Chondrocyte (in vitro differentiated cells): ENCODE measurements at places on chromosomes 3 and 15.

DNA sequence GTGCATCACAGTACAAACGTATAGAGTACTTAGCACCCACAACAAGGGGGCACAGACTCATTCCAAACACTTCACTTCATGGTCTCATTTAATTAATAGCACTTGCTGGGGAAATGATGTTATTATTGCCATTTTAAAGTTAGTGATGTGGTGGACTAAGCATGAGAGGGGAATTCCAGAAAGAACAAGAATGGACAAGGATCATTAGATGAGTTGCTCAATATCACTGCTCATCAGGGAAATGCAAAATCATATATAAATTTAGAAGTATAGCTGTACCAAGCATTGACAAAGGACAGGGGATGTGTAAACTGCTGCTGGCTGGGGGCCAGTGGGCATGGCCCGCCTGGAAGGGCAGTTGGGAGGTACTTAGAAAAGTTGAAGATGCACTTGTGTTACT lies 14.6 kb downstream of the PRR20G start:
- peaks cover 7% of the 10 kb centered on the region for H3K4me1 ChIP-seq
- no peak for DNase-seq
- peaks cover 1% of the 10 kb centered on the region for H3K36me3 ChIP-seq
- no peak overlapping the region for H3K4me3 ChIP-seq
- no peak overlapping the region for H3K27ac ChIP-seq

DNA sequence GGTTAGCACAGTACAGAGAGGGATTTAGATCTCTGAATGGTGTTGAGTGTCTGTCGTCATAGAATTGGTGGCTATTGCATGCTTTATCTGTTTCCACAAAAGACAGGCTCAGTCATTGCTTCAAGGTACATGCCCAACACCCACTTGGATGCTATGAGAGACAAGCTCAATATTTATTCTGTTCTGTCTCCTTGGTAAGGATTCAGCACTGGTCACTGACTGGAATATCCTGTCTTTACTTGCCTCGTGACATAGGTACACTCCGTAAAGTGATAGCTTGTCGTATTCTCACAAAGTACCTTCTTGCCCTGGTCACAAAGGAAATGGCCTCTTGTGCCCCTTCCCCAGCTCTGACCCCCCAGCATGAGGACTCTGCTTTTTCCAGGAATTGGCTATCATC lies 72.8 kb upstream of the CTNNB1 start:
- H3K4me3 ChIP-seq = no peak overlapping the region
- H3K27ac ChIP-seq = no peak overlapping the region
- H3K27me3 ChIP-seq = no peaks in the 10 kb centered on the region
- peaks cover 7% of the 10 kb centered on the region for H3K36me3 ChIP-seq
- no peak for DNase-seq
- peaks cover 11% of the 10 kb centered on the region for H3K4me1 ChIP-seq

- no peak overlapping the region for H3K27ac ChIP-seq
- no peaks in the 10 kb centered on the region for H3K36me3 ChIP-seq
- no peaks in the 10 kb centered on the region for H3K27me3 ChIP-seq
- DNase-seq = no peak
- H3K4me3 ChIP-seq = no peak overlapping the region
- H3K4me1 ChIP-seq = peaks cover 69% of the 10 kb centered on the region
Measured at GRCh38 chr3:190051641-190052040, 69.1 kb downstream of the P3H2 start.

GRCh38 chr3:89314454-89315098 lies 207.2 kb downstream of the EPHA3 start:
- no peak overlapping the region for H3K27ac ChIP-seq
- H3K4me3 ChIP-seq = no peak overlapping the region
- DNase-seq = no peak
- H3K4me1 ChIP-seq = peaks cover 14% of the 10 kb centered on the region
- H3K36me3 ChIP-seq = no peaks in the 10 kb centered on the region

GRCh38 chr3:130085881-130086280 lies 4.2 kb downstream of the ALG1L2 start:
- no peak overlapping the region for H3K4me3 ChIP-seq
- H3K4me1 ChIP-seq = no peaks in the 10 kb centered on the region
- DNase-seq = no peak
- no peaks in the 10 kb centered on the region for H3K36me3 ChIP-seq
- no peak overlapping the region for H3K27ac ChIP-seq
- H3K27me3 ChIP-seq = peaks cover 6% of the 10 kb centered on the region

- DNase-seq = no peak
- H3K27ac ChIP-seq = no peak overlapping the region
- H3K4me3 ChIP-seq = no peak overlapping the region
- H3K27me3 ChIP-seq = peaks cover 6% of the 10 kb centered on the region
Measured at GRCh38 chr3:72549761-72550581, 298.3 kb downstream of the SHQ1 start.

- no peak overlapping the region for H3K27ac ChIP-seq
- H3K4me3 ChIP-seq = no peak overlapping the region
- no peaks in the 10 kb centered on the region for H3K36me3 ChIP-seq
- H3K27me3 ChIP-seq = peaks cover 17% of the 10 kb centered on the region
Measured at GRCh38 chr3:46865031-46865507, 1.8 kb upstream of the MYL3 start.

DNA sequence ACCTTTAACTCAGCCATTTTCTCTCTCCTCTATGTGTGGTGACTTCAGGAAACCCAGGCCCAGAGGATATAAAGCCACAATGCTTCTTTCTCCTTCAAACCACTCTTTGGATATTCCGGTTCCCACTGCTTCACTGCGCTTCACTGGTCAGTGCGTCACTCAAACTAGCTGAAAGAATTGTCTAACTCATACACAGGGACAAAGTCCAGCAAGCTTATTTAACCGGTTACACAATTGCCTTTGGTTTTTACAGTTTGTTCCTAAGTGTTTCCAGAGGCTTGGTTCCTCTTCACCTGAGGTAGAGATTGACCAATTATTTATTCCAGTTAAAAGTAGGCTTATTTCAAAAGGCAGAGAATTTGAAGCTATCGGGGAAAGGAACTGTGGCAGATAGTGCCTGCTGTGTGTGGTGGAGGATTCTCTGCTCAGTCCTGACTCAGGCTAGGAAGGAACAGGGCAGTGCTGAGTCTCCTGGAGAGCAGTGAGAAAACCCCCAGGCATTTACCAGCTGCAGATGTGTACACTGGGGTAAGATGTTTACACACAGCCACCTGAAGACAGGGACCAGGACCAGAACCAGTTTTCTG lies at the start of gene HGD:
Gene HGD, minus strand, starts transcription at position 145 of the 587 bp plus-strand sequence. Its CDS starts 128 bp downstream, at position 17.
- H3K27me3 ChIP-seq = no peaks in the 10 kb centered on the region
- H3K4me3 ChIP-seq = no peak within 1 kb of the TSS
- DNase-seq = no peak
- no peaks in the 10 kb centered on the region for H3K36me3 ChIP-seq
- H3K4me1 ChIP-seq = peaks cover 20% of the 10 kb centered on the region

DNA sequence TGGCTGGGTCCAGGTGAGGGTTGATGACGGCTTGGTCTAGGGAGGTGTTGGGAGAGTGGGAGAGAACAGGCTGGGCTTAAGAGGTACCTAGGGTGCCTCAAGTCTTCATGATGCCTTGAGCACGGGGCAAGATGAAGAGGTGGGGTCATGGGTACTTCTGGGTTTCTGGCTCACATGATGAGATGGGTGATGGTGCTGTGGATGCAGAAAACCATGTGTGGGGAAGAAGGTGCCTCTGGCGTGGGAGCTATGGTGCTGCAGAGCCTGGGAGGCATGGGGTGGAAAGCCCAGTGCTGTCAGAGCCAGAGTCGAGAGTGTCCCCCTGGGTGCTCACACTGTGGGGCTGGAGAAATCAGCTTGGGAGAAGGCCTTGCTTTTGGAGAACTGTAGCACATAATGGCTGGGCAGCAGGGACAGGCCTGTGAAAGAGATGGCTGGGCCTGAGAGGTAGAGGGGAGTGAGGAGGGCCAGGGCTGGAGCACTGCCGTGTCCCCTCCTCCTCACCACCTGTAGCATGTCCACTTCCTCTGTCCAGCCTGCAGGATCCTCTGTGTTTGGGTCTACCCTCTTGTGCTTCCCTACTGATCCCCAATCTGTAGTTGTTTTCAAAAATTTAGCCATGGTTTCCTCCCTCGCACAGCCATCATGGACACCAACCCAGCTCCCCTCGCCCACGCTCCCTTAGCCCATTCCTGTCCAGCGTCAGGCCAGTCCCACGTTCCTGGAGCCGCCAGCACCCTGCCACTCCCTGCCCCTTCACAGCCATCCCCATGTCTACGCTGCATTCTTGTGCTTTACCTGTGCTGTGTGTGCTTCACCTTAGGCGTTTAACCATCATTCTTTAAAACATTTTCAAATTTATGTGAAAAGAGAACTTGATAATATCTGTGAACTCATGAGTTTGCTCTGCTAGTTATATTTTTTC lies 132.0 kb downstream of the EEFSEC start:
- no peak overlapping the region for H3K27ac ChIP-seq
- DNase-seq = peak; percentile 54
- peaks cover 13% of the 10 kb centered on the region for H3K4me1 ChIP-seq
- H3K27me3 ChIP-seq = no peaks in the 10 kb centered on the region
- H3K4me3 ChIP-seq = no peak overlapping the region

DNA sequence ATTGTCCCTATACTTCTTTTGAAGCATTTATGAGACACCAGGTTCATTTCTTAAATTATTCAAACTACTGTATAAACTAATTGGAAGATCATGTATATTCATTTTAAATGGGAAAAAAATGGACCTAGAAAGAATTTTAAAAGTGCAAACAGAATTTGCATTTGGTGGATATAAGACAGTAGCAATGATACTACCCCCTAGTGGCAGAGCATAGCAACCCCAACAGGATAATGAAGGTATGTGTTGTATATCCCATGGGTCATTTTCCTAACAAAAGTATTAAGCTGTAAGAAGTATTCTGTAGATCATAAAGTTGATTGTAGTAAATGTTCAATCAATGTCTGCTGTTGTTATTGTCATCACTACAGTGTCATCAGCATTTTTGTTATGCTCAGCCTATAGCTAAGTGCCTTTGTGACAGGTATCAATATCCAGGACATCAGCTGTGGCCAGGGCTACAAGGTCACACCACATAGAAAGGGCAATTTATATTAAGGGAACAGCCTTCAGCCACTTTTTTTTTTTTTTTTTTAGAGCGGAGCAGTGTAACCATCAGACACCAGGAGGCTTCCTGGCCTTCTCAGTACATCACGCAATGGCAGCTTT lies 175.8 kb downstream of the FOXB1 start:
- H3K27me3 ChIP-seq = peaks cover 39% of the 10 kb centered on the region
- no peaks in the 10 kb centered on the region for H3K4me1 ChIP-seq

DNA sequence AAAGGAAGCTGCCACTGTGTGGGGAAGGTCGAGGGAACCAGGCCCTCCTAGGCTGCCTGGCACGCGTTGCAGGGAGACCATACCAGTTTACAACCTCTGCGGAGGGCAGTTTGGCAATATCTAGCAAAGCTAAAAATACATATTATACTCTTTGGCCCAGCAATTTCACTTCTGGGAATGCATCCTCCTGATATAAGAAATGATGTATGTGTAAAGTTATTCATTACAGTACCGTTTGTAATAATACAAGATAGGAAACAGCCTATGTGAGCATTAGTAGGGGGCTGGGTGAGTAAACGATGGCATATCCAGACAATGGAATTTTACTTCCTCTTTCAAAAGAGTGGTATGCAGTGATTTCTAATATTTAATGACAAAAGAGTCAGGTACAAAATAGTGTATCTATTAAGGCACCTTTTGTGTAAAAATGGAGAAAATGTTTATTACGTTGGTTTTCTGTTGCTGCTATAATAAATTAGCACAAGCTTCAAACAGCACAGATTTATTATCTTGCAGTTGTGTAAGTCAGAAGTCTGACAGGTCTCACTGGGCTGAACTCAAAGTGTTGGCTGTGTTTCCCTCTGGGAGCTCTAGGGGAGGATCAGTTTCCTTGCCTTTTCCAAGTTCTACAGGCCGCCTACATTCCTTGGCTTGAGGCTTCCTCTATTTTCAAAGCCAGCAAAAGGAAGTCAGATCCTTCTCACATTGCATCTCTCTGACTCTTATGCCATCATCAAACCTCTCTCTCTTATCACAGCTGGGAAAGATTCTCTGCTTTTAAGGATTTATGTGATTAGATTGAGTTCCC lies 9.0 kb downstream of the APOD start:
- peaks cover 2% of the 10 kb centered on the region for H3K36me3 ChIP-seq
- no peak overlapping the region for H3K4me3 ChIP-seq
- H3K27me3 ChIP-seq = peaks cover 7% of the 10 kb centered on the region
- H3K4me1 ChIP-seq = no peaks in the 10 kb centered on the region
- H3K27ac ChIP-seq = no peak overlapping the region

GRCh38 chr3:4376499-4376898 lies 73.3 kb downstream of the SETMAR start:
- peaks cover 21% of the 10 kb centered on the region for H3K36me3 ChIP-seq
- H3K4me1 ChIP-seq = no peaks in the 10 kb centered on the region
- no peak overlapping the region for H3K27ac ChIP-seq
- H3K27me3 ChIP-seq = no peaks in the 10 kb centered on the region

DNA sequence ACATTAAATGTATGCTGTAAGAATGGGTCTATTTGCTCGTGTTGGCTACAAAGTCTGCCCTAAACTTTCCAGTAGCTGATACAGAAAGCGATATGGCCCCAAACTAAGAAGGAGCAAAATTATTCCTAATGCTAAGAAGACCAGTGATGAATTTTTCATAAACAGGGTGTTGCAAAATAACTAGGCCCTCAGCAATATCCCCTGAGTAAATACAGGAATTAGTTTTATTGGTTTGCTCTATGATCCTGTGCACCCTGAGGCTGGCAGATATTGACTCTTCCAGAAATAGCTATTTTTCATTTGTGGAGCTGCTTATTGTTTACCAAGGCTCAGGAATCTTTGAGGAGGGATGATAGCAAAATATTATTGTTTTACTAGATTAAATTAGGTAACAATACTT lies 60.9 kb upstream of the CCNL1 start:
- no peaks in the 10 kb centered on the region for H3K27me3 ChIP-seq
- no peak overlapping the region for H3K27ac ChIP-seq
- no peak for DNase-seq
- peaks cover 7% of the 10 kb centered on the region for H3K4me1 ChIP-seq
- H3K4me3 ChIP-seq = no peak overlapping the region
- H3K36me3 ChIP-seq = no peaks in the 10 kb centered on the region

- H3K27ac ChIP-seq = no peak overlapping the region
- H3K36me3 ChIP-seq = peaks cover 4% of the 10 kb centered on the region
- H3K4me1 ChIP-seq = peaks cover 27% of the 10 kb centered on the region
- H3K27me3 ChIP-seq = no peaks in the 10 kb centered on the region
Measured at GRCh38 chr15:29054171-29055045, 168.6 kb downstream of the APBA2 start.
